ENCODE measurements at places on chromosomes 4 and X.

DNA sequence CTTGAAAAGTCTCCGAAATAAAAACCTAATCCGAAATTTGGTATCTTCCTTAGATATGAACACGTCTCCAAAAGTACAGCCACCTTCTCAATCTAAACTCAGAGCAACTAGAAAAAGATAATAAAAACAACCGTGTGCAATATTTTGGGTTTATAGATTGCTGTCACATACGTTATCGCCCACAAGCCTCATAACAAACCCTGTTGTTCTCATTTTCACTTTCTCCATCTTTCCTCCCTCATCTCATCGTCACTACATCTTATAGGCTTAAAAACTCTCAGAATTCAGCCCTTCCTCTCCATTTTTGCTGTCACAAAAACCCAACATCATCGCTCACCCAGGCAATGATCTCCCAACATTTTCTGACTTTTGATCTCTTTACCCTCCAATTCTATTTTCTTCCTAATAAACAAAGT lies 448 bp upstream of the SCFD2 start:
- DNase-seq, result no peak

GRCh38 chr4:168878623-168879022 lies 131.4 kb downstream of the CBR4 start:
- no peak for DNase-seq

DNA sequence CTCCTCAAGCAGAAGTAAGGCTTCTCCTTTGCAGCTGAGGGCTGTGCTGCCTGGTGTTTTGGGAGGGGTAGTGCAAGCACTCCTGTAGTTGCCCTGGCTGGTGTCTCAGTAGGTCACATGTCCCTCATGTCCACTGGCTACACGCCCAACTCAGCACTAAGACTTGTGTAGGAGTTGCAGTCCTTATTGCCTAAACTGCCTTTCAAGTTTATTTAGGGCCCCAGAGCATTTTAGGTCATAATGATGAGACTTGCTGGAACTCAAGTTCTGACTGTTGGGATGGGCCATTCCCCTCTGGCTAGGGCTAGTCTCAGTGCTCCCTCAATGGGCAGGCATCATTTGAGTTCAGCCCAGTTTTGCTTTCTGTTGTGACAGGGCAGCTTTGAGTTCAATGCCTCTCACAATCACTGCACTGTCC lies 44.1 kb downstream of the PPM1K start:
- DNase-seq, result no peak

DNA sequence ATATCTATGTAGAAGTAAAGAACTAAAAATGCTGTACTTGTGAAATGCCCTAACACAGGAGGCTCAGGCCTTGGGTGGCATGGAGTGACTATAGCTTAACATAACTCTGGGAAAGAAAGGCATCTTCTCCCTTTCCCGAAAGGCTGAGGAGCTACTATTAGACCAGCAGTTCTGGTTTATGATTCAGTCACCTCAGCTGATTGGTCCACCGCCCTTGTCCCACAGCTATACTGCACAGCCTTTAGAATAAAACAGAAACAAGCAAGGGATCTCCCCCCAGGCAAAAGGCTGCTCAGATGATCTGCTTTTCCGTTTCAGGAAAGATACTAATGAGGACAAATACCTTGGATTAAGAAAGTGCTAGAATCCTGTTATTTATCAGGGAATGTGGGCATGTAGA lies 171.3 kb downstream of the SNCA start:
- no peak for DNase-seq

DNA sequence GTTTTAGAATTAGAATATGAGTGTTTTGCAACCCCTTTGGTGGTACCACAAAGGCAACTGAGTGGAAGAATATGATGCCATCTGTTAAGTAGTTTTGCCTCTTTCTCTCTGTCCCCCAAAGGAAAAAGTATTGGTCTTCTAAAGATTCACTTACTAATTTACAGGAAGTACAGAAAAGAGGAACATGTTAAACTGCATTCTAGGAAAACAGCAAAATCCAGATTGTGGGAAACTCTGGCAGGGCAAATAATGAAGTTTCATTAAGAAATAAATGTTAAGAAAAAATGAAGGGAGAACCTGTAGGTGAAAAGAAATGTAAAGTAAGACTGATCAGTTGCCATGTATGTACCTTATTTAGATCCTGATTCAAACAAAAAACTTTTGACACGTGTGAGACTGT lies 39.3 kb downstream of the NSUN7 start:
- DNase-seq, result no peak

DNA sequence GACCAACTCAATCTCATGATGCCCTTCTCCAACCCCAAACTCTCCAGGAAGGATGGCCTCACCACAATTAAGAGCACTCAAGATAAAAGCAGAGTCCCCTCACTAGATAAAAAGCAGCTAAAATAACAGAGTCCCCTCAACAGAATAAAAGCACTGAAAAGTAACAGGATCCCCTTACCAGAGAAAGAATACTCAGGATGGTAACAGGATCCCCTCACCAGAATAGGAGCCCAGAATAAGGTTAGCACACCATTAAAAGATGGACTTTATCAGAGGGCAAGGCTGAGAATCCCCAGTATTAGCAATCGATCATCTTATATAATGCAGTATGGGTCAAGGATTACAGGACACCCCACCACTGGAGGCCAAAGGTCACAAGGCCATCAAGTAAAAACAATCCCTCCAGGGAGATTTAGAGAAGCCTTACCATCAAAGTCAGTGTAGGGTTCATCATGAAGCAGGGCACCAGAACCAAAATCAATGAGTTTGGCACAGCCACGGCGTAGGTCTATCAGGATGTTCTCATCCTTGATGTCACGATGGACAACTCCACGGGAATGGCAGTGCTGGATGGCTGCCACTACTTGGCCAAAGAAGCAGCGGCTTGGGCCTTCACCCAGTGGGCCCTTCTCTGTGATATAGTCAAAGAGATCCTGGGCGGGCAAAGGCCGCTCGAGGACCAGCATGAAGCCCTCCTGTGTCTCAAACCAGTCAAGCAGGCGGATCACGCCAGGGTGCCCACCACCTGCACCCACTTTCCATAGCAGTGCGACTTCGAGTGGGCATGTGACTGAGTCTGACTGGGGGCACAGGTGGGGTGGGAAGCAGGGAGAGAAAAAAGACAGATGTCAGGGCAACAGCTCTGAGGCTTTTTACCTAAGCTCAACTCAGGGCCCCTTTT lies 3.4 kb upstream of the SLC35A2 start:
- no peak for DNase-seq

GRCh38 chr4:185210102-185210981 lies 944 bp downstream of the SNX25 start:
- no peak for DNase-seq

DNA sequence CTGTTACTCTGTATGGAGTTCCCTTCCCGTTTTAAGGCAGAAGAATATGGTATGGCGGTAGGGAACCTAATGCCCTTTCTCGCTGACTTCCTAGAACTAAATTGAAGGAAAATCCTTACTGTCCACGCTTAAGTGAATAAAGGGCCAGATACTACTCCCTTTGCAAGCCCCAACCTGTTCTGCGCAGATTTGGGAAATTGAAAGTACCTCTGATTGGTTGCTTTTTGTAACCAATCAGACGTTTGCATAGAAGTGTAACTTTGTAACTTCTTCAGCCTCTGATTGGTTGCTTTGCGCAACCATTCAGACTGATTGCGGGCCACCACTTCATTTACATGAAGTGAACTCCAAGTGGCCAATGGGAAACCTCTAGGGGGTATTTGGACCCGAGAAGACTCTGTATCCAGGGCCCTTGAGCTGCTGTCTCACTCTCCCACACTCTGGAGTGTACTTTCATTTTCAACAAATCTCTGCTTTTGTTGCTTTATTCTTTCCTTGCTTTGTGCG lies 1.2 kb upstream of the TMEM33 start:
- DNase-seq, result no peak

DNA sequence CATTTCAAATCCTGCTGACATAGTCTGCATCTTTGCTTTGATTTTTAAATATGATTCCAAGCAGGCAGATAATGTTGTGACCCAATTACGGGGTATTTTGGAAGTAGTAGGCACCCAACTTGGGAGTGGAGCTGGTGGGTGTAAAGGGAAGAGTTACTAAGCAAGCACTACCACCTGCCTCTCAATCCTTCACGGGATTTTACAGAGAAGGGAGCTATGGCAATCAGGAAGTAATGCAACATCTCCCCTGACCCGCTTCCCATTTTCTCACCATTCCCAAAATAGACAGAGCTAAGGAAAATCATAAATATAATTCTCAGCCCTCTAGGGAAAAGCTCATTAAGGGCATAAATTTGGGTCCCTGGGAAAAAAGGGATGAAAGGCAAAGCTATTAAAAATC lies 9.2 kb downstream of the APBB2 start:
- DNase-seq, result no peak

- DNase-seq, result no peak
These were observed 1879.4 kb upstream of the TENM3 start for GRCh38 chr4:180363815-180364214.

- no peak for DNase-seq
These were observed 132.6 kb upstream of the ANK2 start for GRCh38 chr4:112916868-112917267.

- no peak for DNase-seq
These were observed 397.5 kb upstream of the PRKX start for GRCh38 chrX:4110964-4111363.

GRCh38 chr4:73172161-73172560 lies 86.4 kb downstream of the ANKRD17 start:
- no peak for DNase-seq

GRCh38 chr4:25904748-25905082 lies 9.3 kb upstream of the SMIM20 start:
- no peak for DNase-seq

DNA sequence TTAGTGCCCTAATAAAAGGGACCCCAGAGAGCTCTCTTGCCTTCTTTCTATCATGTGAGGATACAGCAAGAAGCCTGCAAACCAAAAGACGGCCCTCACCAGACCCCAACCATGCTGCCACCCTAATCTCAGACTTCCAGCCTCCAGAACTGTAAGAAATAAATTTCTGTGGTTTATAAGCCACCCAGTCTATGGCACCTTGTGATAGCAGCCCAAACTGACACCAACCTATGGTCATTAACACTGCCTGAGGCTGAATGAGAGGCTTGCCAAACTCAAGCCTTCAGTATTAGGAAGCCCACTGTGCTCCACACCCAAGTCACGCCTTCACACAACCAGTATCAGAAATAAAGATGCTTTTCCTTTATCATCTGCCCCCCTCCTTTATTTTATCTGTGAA lies 127.3 kb upstream of the KLF3 start:
- DNase-seq, result no peak

DNA sequence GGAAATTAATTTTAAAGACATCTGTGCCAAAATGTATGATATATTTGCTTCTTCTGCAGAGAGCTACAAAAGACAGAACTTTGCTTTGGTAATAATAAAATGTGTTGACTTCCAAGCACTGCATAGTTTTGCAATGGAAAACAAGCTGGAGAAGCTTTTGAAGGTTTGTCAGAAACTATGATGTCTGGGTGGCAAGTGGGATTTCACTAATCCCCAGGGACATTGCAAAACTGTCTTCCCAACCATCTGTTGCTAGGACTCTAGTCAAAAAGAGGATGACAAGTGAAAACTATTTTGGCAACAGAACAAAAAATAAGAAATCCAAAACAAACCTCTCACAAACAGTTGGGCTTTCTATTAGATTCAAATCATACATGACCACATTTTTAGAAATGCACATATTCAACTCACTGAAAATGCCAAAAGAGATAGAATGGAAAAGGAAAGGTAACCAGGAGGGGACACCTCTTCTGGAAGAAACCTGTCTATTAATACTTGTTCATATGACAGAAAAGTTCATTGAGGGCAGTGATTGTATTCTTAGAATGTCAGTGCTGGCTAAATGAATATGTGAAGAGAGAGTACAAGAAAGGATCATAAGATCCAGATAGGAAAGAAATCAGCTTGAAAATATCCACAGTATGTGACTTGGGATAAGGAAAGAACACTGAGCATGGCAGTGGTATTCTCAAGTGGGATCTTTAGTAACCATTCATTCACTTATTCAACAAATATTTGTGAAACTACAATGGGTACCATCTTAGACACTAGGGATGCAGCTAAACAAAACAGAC lies 228.0 kb downstream of the RASL11B start:
- no peak for DNase-seq

DNA sequence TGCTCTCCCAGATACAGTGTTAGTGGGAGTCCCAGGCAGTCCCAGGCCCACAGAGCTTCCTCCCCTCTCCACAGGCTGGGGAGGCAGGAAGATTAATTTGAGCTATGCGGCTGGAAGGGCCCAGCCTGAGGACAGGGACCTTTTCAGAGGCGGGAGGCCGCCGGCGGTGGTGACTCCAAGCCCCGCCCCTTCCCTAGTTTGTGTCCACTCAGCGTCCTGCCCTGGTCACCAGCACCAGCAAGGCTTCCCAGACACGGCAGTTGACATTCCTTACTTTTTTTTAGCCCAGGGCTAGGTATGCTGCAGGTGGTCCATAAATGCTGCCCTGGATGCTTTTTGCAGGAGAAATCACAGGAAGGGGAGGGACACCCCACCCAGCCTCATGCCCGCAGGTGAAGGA lies 67.7 kb upstream of the LRPAP1 start:
- no peak for DNase-seq

GRCh38 chrX:42955349-42955748 lies 177.4 kb upstream of the PPP1R2C start:
- no peak for DNase-seq

DNA sequence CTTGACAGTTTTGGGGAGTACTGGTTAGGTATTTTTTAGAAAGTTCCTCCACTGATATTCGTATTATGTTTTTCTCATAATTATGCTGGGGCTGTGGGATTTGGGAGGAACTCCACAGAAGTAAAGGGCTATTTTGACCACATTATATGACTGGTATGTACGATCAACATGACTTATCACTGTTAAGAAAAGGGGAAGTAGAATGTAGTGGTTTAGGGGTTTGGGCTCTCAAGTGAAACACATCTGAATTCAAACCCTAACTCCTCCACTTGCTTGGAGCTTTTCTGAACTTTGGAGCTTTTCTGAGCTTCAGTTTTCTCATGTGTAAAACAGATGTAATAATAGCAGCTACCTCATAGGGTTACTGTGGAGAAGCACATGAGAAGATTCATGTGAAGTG lies 96.4 kb upstream of the C1GALT1C1 start:
- no peak for DNase-seq

DNA sequence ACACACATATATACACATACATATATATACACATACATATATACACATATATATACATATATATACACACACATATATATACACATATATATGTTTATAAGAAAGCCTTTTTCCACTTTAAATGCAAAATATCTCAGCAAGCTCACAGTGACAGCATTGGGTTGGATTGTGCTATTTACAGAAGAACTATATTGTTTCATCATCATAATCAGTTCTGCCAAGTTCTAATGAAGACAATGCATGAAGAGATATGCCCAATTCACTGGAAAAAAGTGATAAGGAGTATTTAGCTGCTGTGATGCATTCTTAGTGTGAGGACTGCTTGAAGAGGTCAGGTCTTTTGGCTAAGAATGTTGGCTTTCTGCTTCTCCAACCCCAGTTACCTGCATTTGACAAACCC lies 54.4 kb downstream of the RNF150 start:
- no peak for DNase-seq
